ENCODE measurements at places on chromosomes 13 and 19.

- no peak for DNase-seq
Observed at GRCh38 chr19:43735013-43735412, 19.1 kb downstream of the IRGC start.

GRCh38 chr13:82747958-82748357 is 1134.3 kb downstream of the SLITRK1 start:
- DNase-seq, result no peak

DNA sequence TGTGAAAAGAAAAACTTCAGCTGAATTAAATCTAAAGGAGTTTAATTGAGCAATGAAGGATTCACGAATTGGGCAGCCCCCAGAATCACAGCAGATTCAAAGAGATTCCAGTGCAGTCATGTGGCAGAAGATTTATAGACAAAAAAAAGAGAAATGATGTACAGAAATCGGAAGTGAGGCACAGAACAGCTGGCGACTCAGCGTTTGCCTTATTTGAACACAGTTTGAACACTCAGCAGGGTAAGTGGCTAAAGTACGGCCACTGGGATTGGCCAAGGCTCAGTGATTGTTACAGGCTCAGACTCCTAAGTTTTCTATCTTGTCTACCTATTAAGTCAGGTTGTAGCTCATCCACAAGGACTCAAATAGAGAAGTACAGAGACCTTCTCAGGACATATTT is 11.6 kb upstream of the CFAP97D2 start:
- no peak for DNase-seq

- no peak for DNase-seq
Observed at GRCh38 chr19:23482829-23483228, 87.6 kb upstream of the ZNF91 start.

DNA sequence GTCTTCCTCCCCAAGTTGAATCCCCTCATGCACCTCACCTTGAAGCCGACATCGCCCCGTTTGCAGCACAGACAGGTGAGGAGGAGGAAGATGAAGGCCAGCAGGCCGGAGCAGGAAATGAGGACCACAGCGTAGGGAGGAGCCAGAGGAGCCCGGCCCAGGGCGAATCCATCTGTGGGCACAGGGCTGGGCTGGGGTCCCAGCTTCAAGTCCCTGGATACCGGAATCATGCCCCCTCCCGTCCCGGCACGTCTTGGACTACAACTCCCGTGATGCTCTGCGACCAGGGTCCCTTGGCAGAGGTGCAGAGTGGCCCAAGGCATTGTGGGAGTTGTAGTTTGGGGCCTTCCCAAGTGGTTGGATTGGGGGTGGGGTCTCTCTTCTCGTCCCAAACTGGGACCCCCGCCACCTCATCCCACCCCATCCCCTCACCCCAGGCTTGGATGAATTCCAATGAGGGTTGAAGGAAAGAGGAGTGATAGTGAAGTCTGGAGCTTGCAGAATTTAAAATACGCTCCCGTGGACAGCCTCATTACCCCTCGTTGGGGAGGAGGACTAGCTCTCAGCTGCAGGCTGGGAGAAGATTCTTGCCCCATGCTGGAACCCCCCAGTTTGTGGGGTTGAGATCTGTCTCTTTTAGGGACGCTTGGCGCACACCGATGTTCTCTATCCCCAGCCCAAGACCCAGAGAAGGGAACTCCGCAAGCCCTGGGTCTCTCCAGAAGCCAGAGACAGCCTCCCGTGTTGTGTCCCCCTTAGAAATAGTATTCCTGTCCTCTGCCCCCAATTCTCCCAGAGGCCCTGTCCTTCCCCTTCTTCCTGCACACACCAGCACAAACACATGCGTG is 990 bp downstream of the LMTK3 start:
- peak; percentile 55 for DNase-seq

Measured in hematopoietic multipotent progenitor cell treated with erythropoietin and hydrocortisone succinate and interleukin-3 and kit ligand, for 8 days (in vitro differentiated cells).